Effector memory CD4-positive, alpha-beta T cell (primary cell): ENCODE measurements at places on chromosomes 12 and 14.

DNA sequence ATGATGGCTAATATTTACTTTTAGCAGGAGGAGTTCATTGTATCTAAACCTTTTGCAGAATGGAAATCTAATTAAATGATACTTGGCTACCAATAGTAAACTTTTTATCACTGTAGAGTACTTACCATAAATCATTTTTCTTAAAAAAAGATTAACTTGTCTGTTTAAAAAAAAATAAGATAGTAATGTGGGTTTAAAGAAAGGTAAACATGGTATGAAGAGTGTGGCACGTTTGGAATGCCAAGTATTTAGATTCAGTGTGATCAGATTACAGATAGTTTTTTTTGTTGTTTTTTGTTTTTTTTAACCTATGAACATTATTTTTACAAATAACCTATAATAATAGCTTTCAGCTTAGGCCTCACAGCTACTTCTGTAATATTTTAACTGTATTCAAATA lies 25.8 kb downstream of the KTN1 start:
- no peak for DNase-seq

DNA sequence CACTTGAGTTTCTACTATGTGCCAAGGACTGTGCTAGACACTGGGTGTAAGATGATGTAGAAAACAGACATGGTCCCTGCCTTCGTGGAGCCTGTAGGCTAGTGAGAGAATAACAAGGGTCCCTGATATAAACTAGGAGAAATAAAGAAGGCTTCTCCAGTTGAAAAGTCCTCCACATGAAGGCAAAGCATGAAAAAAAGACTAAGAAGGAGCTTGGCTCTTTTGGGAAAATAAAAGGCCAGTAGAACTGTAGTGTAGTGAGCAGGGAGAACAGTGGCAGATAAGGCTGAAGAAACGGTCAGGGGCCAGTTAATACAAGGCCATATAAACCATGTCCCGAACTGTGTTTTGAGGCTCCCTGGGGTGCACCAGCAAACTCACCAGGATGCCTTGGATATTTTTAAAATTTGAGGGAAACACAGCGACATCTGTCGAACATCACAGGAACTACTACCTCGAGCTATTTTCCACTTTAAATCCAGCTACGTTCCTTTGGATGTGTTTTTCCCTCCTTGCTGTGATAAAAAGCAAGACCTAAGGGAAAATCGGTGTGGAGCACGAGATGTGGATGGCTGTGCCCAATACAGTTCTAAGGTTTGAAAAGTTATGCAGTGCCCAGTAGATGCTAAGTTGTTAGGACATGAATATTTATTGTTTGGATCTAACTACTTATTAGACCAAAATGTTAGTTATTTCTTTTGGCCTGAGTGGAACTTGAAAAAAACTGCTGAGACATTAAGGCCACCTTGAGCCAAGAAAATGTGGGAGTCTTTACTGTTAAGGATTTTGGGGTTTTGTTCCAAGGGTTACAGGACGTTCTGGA lies 8.5 kb upstream of the CFL2 start:
- DNase-seq: peak; percentile 9

GRCh38 chr14:105087963-105088811 lies 23.0 kb upstream of the GPR132 start:
- DNase-seq: no peak

DNA sequence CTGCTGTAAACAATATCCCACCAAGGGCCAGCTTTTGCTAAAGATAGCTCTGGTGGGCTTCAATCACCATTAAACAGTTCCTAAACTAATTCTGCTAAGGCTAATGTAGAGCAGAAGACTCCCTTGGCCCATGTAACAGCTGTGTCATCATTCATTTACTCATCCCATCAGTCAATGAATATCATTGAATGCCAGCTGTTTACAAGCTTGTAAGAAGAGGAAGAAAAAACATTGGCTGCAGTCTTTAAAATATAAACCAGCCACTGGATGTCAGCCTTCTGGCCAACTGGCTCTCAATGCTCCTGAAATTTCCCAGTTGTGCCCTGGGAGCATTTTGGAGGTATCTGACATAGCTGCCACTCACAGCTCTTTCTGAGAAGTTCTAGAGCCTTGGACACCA lies 18.0 kb upstream of the MAP3K9 start:
- DNase-seq: no peak

DNA sequence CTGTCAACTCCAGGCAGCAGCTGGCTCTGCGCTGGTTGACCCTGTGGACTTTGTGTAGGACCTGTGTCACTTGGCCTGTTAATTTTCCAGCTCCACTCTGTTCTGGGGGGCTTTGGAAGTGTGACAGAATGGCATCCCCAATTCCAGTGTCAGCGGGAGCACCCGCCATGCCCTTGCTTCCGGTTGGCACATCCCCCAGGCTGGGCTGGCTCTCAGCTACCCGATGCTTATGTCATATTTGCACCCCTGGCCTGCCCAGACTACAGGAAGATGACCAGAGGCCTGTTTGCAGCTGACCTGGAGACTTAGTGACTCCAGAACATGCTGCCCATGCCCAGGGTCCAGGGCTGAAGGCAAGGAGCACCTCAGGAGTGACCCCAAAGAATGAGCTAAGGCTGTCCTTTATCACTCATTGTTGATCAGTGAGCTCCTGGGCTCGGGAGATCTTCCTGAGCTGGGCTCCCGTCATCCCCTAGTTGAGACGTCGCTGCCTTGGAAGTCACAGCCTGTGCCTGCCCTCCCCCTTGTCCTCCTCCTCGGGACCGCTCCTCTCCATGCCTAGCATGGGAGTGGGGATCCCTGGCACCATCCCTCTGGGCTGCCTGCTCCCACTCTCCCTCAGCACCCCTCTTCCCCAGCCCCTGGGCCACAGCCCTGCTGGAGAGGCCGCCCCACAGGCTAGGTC lies 163.4 kb upstream of the RTL1 start:
- DNase-seq: no peak

GRCh38 chr12:230925-231671 lies 17.1 kb upstream of the SLC6A12 start:
- DNase-seq: no peak

- peak; percentile 11 for DNase-seq
Observed at GRCh38 chr14:50531595-50532501, 521 bp downstream of the MAP4K5 start.

GRCh38 chr12:14473707-14474287 lies 93.9 kb downstream of the PLBD1 start:
- no peak for DNase-seq

- DNase-seq: no peak
Observed at GRCh38 chr14:53953828-53954550, 2.6 kb downstream of the BMP4 start.

DNA sequence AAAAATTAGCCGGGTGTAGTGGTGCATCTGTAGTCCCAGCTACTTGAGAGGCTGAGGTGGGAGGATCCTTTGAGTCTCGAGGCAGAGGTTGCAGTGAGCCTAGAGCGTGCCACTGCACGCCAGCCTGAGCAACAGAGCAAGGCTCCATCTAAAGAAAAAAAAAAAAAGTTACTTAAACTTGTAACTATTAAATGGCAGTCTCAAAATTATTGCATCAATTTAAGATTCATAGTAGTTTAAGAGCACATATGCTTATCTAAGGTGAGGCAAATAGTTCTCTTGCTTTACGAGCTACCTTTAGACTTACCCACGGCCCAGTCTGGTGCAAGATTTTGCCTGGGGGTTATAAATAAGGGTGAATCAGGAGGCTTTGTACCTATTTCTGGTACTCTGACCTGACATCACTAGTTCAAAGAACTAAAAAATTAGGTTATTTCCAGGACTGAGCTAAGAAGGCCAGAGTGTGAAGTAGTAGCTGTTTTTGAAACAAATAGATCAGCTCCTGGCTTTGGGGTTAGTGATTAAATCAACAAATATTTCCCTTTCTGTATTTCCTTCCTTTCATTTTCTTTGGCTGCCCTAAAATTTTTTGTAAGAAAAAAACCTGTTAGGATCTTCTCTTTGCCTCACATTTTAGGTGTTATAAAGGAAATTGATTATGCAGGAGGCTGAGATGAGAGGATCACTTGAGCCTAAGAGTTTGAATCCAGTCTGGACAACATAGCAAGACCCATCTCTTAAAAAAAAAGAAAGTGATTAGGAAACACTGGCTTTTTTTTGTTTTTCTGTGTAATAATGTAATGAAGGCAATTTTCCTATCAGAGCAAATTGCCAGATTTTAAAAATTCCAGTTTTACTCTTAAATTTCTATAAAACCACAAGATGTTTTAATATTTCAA lies 3.6 kb downstream of the MGAT2 start:
- DNase-seq: peak; percentile 34

DNA sequence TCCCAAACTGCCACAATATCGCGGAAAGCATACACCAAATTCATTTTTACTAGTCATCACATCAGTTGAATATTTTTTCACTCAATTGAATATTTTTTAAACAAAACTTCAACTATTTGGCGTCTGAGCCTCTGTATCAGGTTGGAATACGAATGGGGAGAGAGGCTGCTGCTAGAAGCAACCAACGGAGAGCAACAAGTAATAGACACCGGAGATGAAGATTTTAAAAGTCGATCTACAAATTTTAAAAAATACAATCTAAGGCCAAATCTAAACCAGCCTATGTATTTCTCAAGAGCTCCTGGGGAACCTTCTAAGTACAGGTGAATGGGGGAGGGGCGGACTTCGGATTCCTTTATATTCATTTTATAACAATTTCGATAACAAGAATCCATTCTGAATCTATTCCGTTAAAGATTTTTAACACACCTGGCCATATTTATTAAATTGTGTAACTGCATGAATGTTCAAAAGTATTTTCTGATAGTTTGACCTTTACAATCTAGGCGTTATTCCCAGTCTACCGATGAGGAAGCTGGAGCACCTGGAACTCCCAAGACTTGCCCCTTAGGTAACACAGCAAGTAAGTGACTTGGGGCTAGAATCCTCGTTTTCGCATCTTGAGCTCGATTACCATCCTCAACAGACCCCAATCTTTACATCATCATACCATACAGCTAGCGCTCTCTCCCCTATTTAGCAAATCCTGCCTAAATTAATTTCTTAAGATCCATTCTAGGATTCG lies 1.2 kb downstream of the GNPNAT1 start:
- no peak for DNase-seq

GRCh38 chr12:19904819-19905218 lies 463.5 kb upstream of the PDE3A start:
- no peak for DNase-seq

GRCh38 chr14:93969082-93969828 lies 7.1 kb downstream of the ASB2 start:
- no peak for DNase-seq

DNA sequence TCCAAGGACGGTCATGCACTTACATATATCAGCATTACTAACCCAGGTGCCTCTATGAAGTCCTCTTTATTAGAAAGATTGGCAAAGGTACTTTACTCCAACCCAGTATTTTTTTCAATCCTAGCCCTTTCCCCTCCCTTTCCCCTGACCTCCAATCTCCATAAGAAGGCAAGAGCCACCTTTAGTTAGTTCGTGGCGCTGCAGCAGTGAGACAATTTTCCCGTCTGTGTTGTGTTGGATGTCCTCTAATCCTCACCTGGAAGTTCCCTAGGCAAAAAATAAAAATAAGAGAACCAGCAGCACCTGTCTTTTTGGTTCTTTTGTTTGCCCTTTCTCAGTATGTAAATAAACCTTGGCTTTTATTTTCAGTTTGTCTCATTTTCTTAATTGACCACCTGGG lies 439.6 kb upstream of the LRFN5 start:
- no peak for DNase-seq

DNA sequence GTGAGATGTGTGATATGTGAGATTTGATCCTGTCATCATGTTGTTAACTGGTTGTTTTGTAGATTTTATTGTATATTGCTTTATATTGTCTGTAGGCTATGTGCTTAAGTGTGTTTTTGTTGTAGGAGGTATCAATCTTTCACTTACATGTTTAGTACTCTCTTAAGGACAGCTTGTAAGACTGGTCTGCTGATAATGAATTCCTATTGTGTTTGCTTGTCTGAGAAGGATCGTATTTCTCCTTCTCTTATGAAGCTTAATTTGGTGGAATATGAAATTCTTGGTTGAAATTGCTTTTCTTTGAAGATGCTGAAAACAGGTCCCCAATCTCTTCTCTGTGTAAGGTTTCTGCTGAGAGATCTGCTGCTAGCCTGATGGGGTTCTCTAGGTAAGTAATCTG lies 94.5 kb upstream of the ARHGAP5 start:
- DNase-seq: no peak

GRCh38 chr14:32980902-32981501 lies 42.3 kb downstream of the NPAS3 start:
- DNase-seq: no peak

DNA sequence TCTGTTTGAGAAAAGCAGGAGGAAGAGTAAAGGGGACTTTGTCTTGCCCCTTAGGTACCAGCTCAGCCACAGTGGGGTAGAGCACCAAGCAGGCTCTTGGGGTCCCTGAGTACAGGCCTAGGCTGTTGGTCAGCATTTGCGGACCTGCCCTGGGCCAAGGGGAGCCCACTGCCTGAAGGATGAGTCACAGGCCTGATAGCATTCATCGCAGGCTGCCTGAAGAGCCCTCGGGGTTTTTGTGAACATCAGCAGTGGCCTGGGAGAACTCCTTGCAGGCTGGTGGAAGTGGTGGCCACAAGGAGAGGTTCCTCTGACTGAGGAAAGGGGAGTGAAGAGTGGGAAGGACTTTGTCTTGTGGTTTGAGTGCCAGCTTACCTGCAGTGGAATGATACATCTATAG lies 25.0 kb upstream of the P2RX7 start:
- no peak for DNase-seq

DNA sequence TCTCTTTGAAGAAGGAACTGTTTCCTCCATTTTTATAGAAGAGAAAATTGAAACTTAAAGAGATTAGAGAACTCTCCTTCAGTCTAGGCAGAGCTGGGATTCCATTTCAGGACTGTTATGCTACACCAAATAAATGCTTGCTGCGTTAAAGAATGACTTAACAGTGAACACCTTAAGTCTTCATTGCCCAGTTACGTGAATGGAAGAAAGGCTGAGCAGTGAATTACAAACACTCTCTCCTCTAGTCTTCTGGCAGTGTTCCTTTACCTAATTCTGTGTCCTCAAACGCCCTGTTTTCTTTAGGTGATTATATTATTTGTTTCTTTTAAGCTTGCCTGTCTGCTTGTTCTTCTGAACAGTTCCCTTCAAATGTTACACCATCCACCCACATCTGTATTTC lies 59.7 kb downstream of the RCOR1 start:
- no peak for DNase-seq
